Stimulated activated CD8-positive, alpha-beta memory T cell treated with anti-CD3 and anti-CD28 coated beads, Interleukin-4, amount 100 ng/mL, for 1 hour (primary cell): ENCODE measurements at places on chromosomes 3 and 15.

DNA sequence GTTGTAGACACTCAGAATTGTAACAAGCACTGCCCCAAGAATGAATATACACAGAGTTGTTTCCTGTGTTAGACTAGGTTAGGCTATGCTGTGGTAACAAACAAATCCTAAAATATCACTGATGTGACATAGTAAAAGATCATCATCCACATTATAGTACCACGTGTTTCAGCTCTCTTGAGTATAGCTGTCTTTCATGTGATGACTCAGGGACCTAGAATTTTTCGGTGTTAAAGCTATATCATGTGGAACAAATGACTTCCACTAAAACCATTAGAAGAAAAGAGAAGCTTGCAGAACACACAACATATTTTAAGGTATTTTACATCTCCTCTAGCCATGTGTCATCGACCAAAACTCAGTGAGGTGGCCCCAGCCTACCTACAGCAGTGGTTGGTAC lies 307.9 kb upstream of the RBMS3 start:
- DNase-seq: no peak

DNA sequence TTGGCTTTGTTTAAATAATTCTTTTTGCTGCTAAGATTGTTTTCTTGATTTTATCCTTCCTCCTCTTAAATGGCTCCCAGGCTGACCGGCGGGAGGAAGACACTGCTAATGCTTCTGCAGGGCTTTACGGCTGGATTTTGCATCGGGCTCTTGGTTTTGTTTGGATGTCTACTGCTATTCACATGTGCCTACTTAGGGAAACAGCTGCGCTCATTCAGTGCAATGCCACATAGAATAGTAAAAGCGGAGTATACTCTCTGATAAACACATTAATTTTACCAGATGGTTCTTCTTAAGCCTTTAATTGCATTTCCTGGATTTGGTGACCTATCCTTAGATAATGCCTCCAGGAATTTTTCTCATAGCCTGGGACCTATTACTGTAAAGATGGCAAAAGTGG lies 146.6 kb downstream of the THSD4 start:
- DNase-seq: no peak

DNA sequence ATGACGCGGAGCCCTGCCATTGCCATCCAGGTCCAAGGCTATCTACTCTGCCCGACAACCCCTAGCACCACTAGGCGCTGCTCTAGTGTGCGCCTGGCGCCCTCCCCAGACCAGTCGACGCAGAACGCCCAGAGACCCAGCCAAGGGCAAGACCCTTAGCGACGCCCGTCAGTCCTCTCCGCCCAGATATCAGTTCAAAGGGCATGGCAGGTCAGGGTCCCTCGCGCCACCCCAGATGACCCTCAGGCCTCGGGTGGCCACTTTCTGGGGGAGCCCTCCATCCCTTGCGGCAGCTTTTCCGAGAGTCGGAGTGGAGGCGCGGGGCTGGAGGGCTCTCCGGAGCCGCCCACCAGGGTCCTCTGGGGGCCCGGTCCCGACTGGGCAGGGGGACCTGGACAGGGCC lies 371 bp upstream of the CLSTN2 start:
- no peak for DNase-seq

GRCh38 chr3:128190501-128190900 lies 37.2 kb downstream of the EEFSEC start:
- no peak for DNase-seq

DNA sequence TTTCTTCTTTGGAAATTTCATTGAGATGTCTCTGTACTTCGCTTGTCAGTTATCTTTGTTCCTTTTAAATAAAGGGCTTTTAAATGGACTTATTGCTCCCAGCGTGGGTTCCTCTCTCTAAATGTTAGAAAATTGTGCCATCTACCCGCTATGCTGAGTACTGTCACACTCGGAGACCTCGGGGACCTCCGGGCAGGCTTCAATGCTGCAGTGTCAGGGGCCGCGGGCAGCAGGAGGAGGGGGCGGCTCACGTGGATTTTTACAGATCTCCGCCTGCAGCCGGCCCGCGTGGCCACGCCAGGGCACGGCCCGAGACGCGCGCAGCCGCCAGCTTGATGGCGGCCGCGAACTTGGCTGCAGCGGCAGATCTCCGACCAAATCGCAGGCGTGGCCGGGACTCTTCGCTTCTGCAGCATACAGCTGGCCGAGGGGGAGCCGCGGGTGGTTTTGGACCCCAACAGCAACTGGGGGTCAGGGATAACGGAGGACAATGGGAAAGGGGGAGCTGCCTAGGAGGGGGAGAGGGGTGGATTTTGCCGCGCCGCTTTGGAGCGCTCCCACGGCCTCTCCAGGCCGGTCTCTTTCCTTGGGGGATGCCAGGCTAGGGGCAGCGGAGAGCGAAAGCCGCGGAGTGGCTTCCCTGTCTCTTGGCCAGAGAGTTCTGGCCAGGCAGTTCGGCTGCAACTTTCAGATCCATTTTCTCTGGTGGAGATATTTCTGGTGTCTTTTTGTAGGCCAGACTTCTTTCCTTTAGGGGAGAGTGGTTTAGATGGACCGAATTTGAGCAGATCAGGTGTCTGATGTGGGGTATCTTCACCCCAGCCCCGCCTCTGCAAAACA lies 15.3 kb downstream of the NR2F2 start:
- DNase-seq: no peak
